Right atrium auricular region (tissue), 2 donors: ENCODE measurements at places on chromosomes 11 and 22.

- peak; percentile 18 for DNase-seq
Observed at GRCh38 chr22:44453441-44454112, 44.5 kb downstream of the RTL6 start.

DNA sequence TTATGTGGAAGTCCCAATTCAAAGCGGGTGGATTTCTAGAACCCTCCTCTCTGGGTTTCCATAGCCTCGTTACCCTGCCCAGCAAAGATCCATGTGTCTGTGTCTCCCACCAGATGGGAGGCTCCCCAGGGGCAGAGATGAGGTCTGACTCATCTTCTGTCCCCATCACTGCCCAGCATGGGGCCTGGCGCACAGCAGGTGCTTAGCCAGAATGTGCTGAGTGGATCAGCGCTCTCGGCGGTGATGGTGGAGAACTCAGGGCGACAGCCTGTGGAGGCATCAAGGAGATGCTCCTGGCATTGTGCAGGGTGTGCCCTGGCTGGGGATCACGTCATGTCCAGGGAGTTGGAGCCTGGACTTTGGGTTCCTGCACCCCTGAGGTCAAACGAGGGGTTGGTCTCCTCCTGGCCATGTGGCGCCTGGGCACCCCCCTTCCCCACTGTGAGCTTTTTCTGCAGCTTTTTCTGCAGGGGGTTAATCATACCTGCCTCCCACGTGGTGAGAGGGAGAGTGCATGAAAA is 46.1 kb upstream of the RFPL3 start:
- DNase-seq = peak; percentile 32

GRCh38 chr22:22810471-22810870 is 77.1 kb upstream of the IGLL5 start:
- no peak for DNase-seq

DNA sequence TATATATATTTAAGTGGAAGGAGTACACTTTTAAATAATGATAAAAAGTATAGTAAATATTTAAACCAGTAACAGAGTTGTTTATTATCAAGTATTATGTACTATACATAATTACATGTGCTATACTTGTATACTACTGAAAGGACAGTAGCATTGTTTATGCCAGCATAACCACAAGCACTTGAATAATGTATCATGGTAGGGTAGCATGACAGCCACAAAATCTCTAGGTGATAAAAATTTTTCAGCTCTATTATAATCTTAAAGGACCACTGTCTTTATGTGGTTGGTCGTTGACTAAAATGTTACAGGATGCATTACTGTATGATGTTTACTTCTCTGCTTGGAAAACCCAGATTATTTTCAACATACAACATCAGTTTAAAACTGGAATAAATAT is 349.2 kb downstream of the CASP12 start:
- no peak for DNase-seq

DNA sequence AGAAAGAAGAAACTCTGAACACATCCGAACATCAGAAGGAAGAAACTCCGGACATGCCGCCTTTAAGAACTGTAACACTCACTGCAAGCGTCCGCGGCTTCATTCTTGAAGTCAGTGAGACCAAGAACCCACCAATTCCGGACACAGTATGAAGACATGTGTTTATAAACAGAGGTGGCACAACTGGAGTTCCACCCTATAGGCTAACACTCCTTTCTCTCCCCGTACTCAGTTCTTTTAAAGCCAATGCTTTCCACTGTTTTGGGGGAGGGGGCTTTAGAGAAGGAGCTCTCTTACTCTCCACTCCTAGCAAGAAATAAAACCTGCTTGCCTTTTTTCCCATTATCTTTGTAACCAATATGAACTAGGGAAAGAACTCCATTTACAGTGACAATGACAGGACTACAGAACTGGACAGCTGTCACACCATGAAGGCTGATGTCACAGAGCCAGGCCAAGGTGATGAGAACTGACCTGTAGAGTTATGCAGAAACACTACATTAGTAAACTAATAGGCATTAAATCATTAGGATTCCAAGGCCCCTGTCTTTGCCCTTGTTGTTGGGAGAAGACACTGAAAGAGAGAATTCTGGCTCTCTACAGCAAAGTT is 733 bp downstream of the TRIM5 start:
- DNase-seq = no peak

DNA sequence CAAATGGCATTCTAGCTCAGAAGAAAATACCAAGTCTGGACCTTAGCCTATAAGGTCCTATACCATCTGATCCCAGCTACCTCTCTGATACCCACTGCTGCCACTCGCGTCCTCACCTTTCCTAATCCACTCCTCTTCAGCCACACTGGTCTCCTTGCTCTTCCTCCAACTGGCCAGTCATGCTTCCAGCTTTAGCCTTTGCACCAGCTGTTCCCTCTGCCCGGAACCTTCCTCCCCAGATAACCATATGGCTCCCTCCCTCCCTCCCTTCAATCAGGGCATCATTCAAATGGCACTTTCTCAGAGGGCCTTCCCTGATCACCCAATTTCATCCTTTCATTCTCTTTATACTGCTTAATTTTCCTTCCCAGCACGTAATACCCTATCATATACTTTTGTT is 67.9 kb downstream of the KCNC1 start:
- no peak for DNase-seq

GRCh38 chr22:43188829-43189545 is 2.1 kb upstream of the TTLL12 start:
- no peak for DNase-seq

DNA sequence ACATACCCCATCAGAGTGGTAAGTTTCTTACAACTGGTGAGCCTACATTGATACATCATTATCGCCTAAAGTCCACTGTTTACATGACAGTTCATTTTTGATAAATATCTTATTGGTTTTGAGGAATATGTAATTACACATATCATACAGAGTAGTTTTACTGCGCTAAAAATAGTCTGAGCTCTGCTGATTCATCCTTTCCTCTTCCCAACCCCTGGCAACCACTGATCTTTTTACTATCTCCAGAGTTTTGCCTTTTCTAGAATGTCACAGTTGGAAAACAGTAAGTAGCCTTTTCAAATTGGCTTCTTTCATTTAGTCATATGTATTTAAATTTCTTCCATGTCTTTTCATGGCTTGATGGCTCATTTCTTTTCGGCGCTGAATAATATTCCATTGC is 112.8 kb downstream of the LARGE1 start:
- DNase-seq = no peak

- no peak for DNase-seq
Observed at GRCh38 chr11:6482441-6482840, 1.1 kb downstream of the TIMM10B start.

DNA sequence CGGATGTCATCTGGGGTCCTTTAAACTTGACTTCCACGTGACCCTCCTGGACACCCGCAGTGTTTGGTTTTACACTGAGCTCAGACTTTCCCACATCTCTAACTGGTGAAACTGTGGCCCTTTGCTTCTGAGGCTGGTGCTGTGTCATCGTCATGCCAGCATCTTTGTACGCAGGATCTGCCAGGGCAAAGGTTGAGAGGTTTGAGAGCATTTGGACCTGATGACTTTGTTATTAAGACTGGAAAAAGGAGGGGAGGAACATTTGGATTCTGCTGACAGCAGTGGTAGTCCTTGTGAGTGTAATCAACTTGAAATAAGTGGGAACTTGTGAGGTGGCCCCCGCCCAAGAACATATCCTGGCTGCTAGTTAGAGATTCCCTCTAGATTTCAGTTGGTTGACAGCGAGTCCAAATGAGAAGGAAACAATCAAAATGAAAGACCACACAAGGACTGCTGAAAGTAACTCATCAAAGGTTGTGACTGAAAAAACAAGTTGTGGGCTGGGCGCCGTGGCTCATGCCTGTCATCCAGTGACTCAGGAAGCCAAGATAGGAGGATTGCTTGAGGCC is 102.5 kb downstream of the KIAA1671 start:
- no peak for DNase-seq

DNA sequence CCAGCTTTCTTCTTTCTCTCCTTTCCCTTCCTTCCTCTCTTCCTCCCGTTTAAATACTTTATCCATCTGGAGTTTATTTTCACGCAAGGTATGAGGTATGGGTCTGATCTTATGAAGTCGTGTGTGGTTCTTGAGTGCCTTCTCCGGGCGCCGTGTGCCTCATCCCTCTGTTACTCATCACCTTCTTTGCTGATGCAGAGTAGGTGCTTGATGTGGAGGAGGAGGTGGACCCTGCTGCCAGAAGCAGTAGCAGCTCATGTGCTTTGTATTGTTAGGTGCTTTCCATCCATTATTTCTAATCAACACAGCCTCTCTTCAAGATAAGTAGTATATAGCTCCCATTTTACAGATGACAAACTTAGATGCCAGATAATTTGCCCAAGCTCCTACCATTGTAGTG is 47.0 kb downstream of the TNRC6B start:
- DNase-seq = no peak

GRCh38 chr11:45060707-45061106 is 85.7 kb upstream of the PRDM11 start:
- no peak for DNase-seq

DNA sequence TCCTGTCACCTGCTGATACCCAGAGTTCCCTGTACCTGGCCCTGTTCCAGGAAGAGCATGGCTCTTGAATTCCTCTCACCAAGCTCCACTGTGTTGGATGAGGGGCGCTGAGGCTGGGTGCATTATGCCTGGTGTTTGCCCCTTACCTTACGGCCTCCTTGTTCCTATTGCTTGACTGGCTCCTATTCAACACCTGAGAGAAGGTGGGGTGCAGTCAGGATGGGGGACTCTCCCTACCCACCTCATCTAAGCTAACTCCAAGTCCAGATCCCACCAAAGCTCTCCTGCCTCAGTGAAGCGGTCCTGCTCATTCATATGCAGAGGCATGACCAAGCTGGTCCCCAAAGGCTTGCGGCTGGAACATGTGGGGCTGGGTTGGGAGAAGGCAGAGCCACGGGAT is 35.8 kb upstream of the RIC3 start:
- no peak for DNase-seq

DNA sequence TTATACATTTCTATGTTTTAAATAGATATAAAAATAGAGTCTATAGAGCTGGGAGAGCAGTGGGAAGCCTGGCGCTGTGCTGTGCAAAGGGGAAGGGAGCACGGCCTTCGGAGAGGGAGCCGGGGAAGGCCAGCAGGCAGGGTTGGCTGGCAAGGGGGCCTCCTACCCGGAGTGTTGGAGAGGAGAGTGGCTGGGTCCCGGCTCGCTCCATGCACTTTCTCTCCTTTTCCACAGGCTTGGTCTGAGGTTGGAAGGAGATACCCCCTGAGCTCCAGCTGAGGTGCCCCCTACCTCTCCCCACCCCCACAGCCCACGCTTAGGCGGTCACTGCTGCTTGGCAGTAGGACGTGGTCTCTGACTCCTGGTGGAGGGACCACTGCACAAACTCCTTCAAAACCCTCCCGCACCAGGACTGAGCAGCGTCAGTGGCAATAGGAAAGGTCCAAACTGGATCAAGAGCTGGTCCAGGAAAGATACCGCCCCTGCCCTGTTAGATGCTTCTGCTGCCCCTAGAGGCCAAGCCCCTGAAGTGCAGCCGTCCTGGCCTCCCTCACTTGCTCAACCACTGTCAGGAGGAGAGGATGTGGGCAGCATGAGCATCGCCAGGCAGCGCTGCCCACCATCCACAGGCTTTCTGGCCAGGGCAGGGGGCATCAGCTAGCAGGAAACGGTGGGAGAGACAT is 52.9 kb downstream of the SYT13 start:
- DNase-seq = peak; percentile 66

GRCh38 chr11:130315354-130315970 is 745 bp upstream of the ZBTB44 start:
- no peak for DNase-seq

GRCh38 chr11:6099577-6099976 is 7.9 kb upstream of the OR56B4 start:
- no peak for DNase-seq

- DNase-seq = no peak
Observed at GRCh38 chr11:118058311-118059245, 18.3 kb upstream of the TMPRSS4 start.

DNA sequence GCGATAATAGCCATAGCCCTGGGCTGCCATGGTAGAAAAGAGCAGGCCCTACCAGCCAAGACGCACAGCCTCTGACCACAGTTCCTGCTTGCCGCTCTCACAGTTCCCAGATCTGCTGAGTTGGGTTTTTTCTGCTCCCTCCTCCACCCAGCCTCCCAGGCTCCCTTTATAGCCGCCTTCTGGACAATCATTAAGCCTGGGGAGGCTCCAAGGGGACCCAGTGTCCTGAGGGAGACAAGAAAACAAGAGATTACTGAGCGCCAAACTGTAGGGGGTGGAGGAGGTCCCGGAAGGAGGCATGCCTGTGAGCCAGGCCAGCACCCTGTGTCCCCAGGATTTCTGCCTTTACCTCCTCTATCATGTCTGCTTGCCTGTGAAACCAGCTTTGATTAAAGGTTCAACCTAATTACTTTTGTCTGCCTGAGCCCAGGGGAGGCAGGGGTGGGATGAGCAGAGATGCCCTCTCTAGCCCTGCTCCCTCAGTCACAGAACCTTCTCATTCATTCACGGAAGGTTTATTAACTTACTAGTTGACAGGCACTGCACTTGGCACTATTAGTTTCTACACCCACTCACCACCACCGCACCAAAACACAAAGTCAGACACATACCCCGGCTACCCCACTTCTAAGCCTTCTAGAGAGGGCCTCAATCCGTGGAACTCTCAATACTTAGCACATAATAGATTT is 1.2 kb downstream of the SLC37A4 start:
- DNase-seq = no peak

DNA sequence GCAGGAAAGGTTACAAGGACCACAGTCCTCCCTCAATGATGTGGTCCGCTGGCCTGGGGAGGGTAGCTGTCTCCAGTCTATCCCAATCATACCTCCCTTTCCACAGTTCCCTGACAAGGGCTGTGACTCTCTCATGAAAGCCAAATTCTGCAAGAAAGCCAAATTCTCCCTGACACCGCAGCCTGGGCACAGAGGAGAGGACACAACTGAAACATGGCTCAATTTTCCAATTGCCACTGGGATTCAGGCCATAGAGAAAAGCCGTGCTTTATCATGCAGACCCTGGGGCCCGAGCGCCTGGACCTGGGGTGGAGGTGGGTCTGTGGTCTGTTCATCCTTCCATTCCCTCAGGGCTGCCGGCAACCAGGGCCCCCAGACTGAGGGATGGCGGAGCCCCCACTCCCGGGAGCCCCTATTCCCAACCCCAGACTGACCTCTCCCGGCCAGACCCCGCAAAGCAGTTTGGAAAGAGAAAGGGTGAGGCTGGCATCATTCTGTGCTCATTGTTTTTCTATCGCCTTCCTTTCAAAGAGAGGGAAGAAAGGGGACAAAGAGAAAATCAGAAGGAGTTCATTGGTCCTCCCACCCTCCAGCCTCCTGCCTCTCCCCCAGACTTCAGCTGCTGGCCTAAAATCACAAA is 239.5 kb downstream of the BUD13 start:
- DNase-seq = no peak

DNA sequence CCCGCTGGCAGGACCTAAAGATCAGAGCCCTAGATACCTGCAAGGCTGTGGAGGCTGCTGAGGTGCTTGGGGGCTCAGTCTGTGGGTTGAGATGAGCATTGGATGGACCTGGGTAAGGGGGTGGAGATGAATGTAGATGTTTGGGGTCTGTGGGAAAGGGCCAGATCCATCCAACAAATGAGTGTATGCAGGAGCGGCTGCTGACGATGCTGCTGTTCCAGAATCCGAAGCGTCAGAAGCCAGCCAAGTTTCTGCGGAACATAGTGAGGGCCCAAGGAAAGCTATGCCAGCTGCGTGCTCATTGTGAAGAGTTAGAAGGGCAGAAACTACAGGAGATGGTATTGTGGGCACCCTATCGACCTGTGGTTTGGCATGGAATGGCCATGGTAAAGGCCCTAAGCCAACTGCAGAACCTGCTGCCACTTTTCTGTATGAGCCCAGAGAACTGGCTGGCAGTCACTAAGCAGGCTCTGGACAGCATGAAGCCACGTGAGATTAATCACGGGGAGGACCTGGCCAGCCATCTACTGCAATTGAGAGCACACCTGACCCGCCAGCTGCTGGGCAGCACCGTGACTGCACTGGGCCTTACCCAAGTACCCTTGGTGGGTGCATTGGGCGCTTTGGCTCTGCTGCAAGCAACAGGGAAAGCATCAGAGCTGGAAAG is 36.6 kb downstream of the RRP8 start:
- no peak for DNase-seq
